ENCODE measurements at places on chromosomes 11 and 22. TPM values are rescaled to one million over a fixed set of nuclear protein-coding genes. Genes with fewer than 3 reads are reported as not detected.

DDIAS gene
- total RNA-seq: 1.1 TPM

FAU gene
- 353 TPM for total RNA-seq

MS4A15 gene
- total RNA-seq: not detected

MFNG gene
- 7.0 TPM for total RNA-seq

NAV2 gene
- total RNA-seq: 5.8 TPM

KCNQ1 gene
- 0.75 TPM for total RNA-seq

APOL4 gene
- 2.0 TPM for total RNA-seq

DNA sequence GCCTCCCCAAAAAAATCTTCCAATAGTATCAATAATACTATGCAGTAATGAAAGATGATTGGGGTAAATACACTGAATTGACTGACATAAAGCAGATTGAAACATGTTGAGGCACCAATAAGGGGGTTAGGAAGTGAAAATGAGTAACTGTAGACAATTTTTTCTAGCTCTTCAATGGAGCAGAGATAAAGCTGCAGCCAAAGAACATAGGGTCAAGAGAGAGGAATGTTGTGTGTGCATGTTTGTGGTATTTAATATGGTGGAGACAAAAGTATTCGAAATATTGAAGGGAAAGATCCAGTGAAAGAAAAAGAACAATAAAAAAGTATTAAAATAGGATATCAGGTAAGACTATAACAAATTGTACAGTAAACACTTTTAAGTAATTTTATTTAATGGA is 450.0 kb upstream of the CCDC179 start:
- no peak overlapping the region for H3K27ac ChIP-seq
- no peaks in the 10 kb centered on the region for H3K4me1 ChIP-seq
- no peaks in the 10 kb centered on the region for H3K36me3 ChIP-seq
- no peak overlapping the region for H3K4me3 ChIP-seq
- no peaks in the 10 kb centered on the region for H3K27me3 ChIP-seq

GRCh38 chr22:24982301-24983056 is 30.0 kb downstream of the KIAA1671 start:
- no peaks in the 10 kb centered on the region for H3K36me3 ChIP-seq
- DNase-seq: no peak
- H3K27me3 ChIP-seq: no peaks in the 10 kb centered on the region

DNA sequence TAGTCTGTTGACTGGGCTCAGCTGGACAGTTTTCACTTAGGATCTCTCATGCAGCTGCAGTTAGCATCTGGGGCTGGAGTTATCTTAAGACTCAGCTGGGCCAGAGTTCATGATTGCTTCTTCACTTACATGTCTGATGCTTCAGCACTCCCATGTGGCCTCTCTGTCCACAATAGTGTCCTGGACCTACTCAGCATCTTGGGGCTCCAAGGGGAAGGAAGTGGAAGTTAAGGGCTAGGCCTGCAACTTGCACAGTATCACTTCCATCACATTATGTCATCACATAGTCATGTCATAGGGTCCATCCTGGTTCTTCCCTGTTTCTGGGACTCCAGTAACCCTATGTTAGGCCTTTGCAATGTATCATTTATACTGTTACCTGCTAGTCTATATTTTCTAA is 115.9 kb downstream of the C11orf65 start:
- no peaks in the 10 kb centered on the region for H3K27me3 ChIP-seq
- DNase-seq: no peak
- H3K4me1 ChIP-seq: no peaks in the 10 kb centered on the region
- H3K27ac ChIP-seq: no peak overlapping the region
- no peak overlapping the region for H3K4me3 ChIP-seq

- peaks cover 35% of the 10 kb centered on the region for H3K4me1 ChIP-seq
- DNase-seq: no peak
- H3K27ac ChIP-seq: no peak overlapping the region
- H3K4me3 ChIP-seq: no peak overlapping the region
Observed at GRCh38 chr11:114799476-114799875, 121.1 kb downstream of the NXPE2 start.

GRCh38 chr11:126194121-126194543 is 17.3 kb downstream of the RPUSD4 start:
- H3K36me3 ChIP-seq: peaks cover 45% of the 10 kb centered on the region
- H3K27me3 ChIP-seq: no peaks in the 10 kb centered on the region
- no peak overlapping the region for H3K27ac ChIP-seq
- no peak overlapping the region for H3K4me3 ChIP-seq
- peaks cover 48% of the 10 kb centered on the region for H3K4me1 ChIP-seq

GRCh38 chr11:96162816-96163499 is 180.0 kb downstream of the MAML2 start:
- H3K4me1 ChIP-seq: peaks cover 8% of the 10 kb centered on the region
- H3K36me3 ChIP-seq: no peaks in the 10 kb centered on the region
- H3K27ac ChIP-seq: peak overlapping the region; percentile 70
- peak; percentile 14 for DNase-seq
- H3K4me3 ChIP-seq: no peak overlapping the region

- no peak for DNase-seq
- no peaks in the 10 kb centered on the region for H3K4me1 ChIP-seq
- no peak overlapping the region for H3K27ac ChIP-seq
- H3K36me3 ChIP-seq: no peaks in the 10 kb centered on the region
- peaks cover 10% of the 10 kb centered on the region for H3K27me3 ChIP-seq
- no peak overlapping the region for H3K4me3 ChIP-seq
Observed at GRCh38 chr11:119415966-119416365, 7.0 kb downstream of the THY1 start.

DNA sequence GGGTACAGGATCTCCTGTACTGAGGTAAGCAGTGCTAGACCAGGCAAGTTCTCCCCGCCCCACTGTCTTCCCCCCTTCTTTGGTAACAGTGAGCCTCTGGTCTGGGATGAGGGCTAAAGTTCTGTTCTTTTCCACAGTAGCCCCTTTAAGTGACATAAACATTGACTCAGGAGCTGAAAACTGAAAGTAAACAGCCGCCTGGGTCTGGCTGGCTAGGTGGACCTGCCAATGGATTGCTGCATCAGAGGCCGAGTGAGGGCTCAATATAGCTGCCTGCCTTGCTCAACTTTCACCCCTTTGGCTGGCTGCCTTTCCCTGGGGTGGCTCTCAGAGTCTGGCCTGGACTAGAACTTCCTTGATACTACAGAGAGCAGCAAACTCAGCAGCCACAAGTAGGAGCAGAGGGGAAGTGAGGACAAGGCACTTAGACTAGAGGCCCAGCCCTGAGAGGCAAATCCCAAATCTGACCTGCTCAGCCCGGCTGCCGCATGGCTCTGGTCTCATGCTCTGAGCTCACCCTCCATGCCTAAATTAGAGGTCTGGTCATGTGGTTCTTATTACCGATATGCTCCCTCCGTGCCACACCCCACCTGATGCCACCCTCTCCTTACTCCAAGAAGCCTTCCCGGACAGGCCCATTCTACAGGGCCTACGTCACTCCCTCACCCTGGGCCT is 9.6 kb upstream of the UCP3 start:
- peak overlapping the region; percentile 26 for H3K4me3 ChIP-seq
- no peaks in the 10 kb centered on the region for H3K36me3 ChIP-seq
- H3K4me1 ChIP-seq: peaks cover 37% of the 10 kb centered on the region
- peak; percentile 94 for DNase-seq

GRCh38 chr11:76978239-76978638 is 56.0 kb upstream of the B3GNT6 start:
- H3K4me1 ChIP-seq: no peaks in the 10 kb centered on the region
- no peak overlapping the region for H3K4me3 ChIP-seq
- H3K27me3 ChIP-seq: no peaks in the 10 kb centered on the region
- no peaks in the 10 kb centered on the region for H3K36me3 ChIP-seq
- DNase-seq: no peak

GRCh38 chr22:42635531-42635930 is 4.9 kb downstream of the ATP5MGL start:
- H3K36me3 ChIP-seq: no peaks in the 10 kb centered on the region
- H3K4me1 ChIP-seq: peaks cover 32% of the 10 kb centered on the region
- H3K27ac ChIP-seq: peak overlapping the region; percentile 90
- no peak overlapping the region for H3K4me3 ChIP-seq
- peak; percentile 91 for DNase-seq
- no peaks in the 10 kb centered on the region for H3K27me3 ChIP-seq

DNA sequence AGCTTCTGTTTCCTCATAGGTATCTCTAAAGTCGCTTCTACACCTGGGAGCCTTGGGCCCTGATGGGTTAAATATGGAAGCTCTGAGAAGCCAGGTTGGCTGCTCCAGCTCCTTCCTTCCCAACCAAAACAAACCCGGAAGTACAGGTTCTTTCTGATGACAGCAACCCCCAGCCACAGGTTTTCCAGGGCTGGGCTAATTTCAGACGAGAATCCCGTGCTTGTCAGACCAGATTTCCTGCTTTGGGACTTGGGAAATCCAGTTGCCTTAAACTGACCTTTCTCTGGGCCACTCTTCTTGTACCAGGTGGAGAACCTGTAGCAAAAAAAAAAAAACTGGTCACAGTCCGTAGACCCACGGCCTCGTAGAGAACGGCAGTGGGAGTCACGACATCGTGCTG is 51.9 kb downstream of the RBX1 start:
- no peaks in the 10 kb centered on the region for H3K4me1 ChIP-seq
- no peak overlapping the region for H3K27ac ChIP-seq
- H3K4me3 ChIP-seq: no peak overlapping the region
- H3K27me3 ChIP-seq: no peaks in the 10 kb centered on the region

All from gastrocnemius medialis (tissue), 4 donors.